ENCODE measurements at places on chromosomes 7 and 10. TPM values are rescaled to one million over a fixed set of nuclear protein-coding genes. Genes with fewer than 3 reads are reported as not detected.
A peak's percentile ranks its signal among the peaks of the same experiment; 100 is the strongest.

GRCh38 chr10:49109669-49110340 is 5.5 kb downstream of the VSTM4 start:
- DNase-seq, result no peak

- DNase-seq, result no peak
These were observed 264.5 kb downstream of the HDAC9 start for GRCh38 chr7:18760046-18760445.

DNA sequence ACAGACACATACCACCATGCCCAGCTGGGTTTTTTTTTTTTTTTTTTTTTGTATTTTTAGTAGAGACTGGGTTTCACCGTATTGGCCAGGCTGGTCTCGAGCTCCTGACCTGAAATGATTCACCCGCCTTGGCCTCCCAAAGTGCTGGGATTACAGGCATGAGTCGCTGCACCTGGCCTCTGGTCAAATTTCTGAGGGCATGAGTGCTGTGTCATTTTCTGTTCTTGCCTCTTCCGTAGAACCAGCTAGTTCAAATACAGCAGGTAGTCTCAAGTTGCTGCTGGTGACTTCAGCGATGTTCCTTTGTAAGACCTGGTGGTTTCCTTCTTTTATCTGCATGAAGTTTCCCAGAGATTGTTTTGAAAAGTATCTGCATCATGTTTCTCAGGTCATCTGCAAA is 134.8 kb upstream of the SHH start:
- no peak for DNase-seq

GRCh38 chr10:70494536-70494935 is 16.0 kb downstream of the PALD1 start:
- DNase-seq, result peak; percentile 66

Gene FAM25G
- not detected for total RNA-seq

Gene LRRN3
- 154 TPM for total RNA-seq

GRCh38 chr10:6465854-6466601 is 114.0 kb downstream of the PRKCQ start:
- DNase-seq, result no peak

Measured in activated CD8-positive, alpha-beta memory T cell treated with anti-CD3 and anti-CD28 coated beads, Interleukin-2, amount 10 ng/mL, durations not matched to agents 7 days and 5 days (primary cell).